ENCODE measurements at places on chromosomes 12 and 14.
A peak's percentile ranks its signal among the peaks of the same experiment; 100 is the strongest.

DNA sequence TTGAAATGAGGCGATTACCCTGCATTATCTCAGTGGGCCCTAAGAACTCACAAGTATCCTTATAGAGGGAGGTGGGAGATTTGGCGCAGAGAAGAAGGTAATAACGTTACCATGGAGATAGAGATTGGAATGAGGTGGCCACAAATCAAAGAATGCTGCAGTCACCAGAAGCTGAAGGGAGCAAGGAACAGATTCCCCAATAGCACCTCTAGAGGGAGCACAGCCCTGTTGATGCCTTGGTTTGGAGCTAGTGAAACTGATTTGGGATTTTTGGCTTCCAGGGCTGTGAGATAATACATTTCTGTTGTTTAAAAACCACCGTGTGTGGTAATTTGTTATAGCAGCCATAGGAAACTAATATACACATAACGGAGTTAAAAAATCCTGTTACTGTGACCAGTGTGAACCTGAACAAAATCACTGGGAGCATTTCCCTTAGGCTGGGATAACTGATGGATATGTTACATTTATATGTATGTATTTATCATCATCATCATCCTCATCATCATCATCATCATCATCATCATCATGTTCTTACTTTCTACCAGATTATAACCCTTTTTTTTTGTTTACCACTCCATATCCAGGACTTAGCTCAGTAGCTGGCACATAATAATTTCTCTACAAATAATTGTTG is 100.3 kb downstream of the LIN7A start:
- DNase-seq, result no peak

GRCh38 chr14:77184396-77185092 is 2.9 kb downstream of the TMEM63C start:
- DNase-seq, result no peak

DNA sequence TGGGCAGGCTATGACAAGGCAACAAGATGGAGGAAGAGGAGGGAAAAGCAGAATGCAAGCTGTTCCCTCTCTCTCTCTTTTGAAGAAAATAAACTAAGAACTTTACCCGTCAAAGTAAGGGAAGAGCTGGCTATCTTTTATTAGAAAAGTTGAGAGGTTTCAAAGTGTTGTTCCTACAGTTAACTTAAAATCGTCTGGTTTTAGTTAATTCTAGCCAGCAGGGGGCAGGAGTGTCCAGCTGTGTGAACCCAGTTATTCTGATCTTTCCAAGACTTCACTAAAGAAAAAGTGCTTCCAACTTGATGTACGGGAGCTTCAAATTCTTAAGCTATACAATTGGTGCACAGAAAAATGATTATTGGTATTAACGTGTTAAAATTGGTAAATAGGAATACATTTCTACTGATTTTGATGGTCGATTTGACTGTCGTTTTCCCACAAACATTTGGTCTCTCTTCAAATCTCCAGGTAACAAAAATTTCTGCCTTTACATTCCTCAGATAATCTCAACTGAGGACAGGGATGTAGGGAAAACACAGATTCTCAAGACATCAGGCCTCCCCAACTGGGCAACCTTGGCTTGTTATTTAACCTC is 28.4 kb upstream of the MON2 start:
- peak; percentile 40 for DNase-seq

DNA sequence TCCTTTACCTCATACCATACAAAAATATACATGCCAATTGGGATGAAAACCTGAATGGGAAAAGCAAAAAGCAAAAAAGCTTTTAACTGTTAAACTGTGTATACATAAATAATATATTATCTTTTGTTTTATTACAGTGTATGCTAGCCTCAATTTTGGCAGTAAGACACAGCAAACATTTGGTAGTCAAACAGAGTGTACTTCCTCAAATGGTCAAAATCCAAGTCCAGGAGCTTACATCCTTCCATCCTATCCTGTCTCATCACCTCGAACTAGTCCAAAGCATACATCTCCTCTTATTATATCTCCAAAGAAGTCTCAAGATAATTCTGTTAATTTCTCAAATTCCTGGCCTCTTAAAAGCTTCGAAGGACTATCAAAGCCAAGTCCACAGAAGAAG is 41.9 kb downstream of the TOGARAM1 start:
- DNase-seq, result no peak

GRCh38 chr12:95443459-95443858 is 30.5 kb upstream of the METAP2 start:
- no peak for DNase-seq
